ENCODE measurements at places on chromosomes 3 and 15.

- DNase-seq: no peak
These were observed 108.1 kb upstream of the ZBED2 start for GRCh38 chr3:111702996-111703985.

DNA sequence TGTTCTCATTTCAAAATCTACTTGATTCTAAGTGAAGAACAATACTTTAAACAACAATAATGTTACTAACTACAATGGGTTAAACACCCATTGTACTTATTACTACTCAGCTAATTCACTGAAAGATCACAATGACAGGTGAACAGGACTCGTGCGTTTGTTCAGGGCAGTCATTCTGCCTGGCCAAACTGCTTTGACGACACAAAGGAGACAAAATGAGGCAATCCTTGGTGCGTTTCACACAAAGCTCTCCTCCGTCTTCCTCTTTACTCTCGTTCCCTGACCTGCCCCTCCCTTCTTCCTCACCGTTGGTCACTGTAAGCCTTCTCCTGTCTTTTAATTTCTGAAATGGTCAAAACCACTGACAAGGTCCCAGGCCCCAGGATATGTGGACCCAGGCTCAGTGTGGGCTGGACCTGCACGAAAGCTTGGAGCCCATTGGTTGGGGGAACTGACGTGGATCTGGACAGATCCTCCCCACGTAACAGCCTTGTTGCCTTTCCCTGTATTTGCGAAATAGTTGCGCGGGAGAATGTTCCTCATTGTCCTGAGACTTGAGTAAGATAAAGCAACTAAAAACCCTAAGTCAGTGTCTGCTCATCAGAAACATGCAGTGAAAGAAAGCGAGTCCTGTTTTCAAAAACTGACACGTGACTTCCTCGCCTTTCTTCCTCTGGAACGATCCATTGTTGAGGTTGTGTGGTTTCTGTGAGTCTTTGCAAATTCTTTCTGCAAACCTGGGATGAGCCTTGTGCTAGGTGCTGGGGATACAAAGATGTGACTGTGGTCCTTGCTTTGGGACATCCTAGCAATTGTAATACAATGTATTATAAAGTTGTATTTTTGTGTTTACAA is 147.1 kb upstream of the RGMA start:
- peak; percentile 15 for DNase-seq

DNA sequence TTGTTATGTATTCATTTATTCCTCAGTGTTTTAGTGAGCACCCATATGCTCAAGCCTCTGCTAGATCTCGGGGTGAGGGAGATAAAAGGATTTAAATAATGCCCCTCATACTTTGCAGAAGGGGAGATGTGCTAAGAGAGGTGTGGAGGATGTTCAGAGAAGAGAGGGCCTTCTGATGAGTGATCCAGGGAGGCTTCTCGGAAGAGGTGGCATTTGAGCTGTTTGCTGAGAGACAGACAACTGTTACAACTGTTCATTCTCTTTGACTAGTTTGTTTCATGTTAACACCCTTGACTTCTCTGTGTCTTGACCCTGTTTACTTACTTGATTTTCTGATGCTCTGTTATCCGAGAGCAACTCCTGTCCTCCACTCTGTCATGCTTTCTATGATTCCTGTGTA is 34.5 kb downstream of the MFSD1 start:
- no peak for DNase-seq

GRCh38 chr3:148839805-148840204 is 12.2 kb downstream of the CPB1 start:
- no peak for DNase-seq

GRCh38 chr3:24135280-24135679 is 190.2 kb downstream of the NR1D2 start:
- no peak for DNase-seq

GRCh38 chr15:60411774-60412425 is 14.1 kb upstream of the ANXA2 start:
- DNase-seq: no peak

DNA sequence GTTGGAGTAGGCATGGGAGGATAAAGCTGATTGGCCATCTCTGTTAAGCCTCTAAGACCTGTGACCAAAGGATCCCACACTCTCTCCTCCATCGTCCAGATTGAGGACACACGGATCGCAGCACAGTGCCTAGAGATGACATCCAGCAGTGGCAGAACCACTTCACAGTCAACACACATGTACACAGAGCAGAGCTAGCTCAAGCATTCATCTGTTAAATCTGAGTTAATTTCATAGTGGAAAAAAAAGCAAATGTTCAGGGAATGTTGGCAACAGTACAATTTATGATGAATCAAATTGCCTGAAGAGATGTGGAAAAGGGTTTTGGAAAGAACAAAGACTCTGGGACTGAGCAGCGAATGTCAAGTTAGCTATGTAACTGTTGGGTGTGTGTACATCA is 108.1 kb upstream of the PLAAT1 start:
- DNase-seq: no peak

DNA sequence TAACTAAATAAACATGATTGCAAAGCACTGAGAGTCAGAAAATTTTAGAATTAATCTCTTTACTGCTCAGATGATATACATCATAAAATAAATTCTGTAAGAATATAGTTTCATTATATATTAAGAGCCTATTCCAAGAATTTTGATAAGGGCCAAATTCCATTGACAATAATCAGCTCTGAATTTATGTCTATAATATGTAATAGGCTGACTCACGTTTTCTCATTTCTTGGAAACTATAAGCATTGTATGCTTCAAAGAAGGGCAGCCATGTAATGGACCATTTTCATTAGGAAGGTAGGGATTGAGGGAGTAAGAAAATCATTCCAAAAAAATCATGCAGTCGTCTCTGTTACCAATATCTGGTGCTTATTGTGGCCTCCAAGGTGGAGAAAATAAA is 315.9 kb downstream of the ZIC4 start:
- DNase-seq: no peak

GRCh38 chr3:40878464-40878905 is 320.8 kb upstream of the CTNNB1 start:
- no peak for DNase-seq

Measured in hematopoietic multipotent progenitor cell (in vitro differentiated cells).